Stimulated activated CD4-positive, alpha-beta T cell treated with anti-CD3 and anti-CD28 coated beads, Interleukin-4, amount 100 ng/mL, for 4 hours (primary cell): ENCODE measurements at places on chromosomes 4 and X.

DNA sequence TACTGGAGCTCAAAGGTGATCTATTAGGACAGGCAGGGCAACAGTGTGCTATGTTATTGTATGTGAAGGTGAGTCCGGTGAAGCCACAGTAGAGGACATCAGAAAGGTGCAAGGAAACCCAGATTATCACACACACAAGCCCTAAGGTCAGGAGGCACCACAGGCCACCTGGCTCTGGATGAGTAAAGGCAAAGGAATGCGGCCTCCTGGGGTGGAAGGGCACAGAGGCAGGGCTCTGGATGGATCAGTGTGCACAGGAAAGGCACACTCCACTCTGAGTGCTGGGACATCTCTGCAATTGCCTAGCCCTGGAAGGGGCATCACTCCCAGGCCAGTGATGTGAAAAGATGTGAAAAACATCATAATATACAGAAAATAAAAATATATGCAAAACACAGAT, 683.5 kb downstream of the TRIML1 start:
- no peak for DNase-seq

GRCh38 chr4:76305971-76306881, at the start of gene STBD1:
STBD1 (plus strand) TSS chr4:76306733; CDS start chr4:76306770, 37 bp downstream.
- peak; percentile 22 for DNase-seq

DNA sequence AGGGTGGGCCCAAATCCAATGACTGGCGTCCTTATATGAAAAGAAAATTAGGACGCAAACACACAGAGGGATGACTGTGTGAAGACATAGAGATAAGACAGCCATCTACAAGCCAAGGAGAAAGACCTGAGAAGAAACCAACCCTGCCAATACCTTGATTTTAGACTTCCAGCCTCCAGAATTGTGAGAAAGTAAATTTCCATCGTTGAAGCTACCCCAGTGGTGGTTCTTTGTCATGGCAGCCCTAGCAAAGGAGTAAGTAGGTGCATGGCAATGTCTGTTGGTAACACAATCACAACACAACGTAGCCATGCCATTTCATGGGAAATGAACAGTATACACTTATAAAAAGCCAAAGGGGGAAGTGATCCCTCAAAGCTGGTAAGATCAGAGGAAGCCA, 25.3 kb downstream of the SMIM20 start:
- no peak for DNase-seq

DNA sequence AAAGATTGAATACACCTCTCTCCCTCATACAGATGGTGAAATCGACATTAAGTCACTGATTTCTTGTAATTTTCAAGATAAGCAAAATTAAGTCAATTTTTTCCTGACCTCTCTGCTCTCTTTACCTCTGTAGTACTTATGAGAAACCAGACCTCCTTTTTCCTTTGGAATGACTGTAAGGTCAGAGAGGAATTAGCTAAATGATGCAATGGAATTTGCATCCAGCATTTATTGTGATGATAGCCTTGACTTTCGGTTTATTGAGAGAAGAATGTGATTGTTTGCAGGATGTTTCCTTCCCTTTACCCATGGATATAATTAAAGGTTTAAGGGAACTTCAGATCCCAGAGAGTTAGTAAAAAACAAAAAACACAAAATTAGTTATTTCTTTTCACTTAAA, 22.4 kb downstream of the STK26 start:
- no peak for DNase-seq

- no peak for DNase-seq
These were observed at the start of gene C1QTNF7 for GRCh38 chr4:15427701-15428100. C1QTNF7 (plus strand) TSS chr4:15428033; CDS start chr4:15435744, 7,711 bp downstream.

GRCh38 chr4:16194214-16194613, 32.1 kb downstream of the TAPT1 start:
- DNase-seq, result no peak

- DNase-seq, result peak; percentile 29
These were observed 569.3 kb upstream of the DIPK2B start for GRCh38 chrX:45769761-45770582.

- no peak for DNase-seq
These were observed 215.1 kb upstream of the GPC4 start for GRCh38 chrX:133630362-133630761.

- no peak for DNase-seq
These were observed 352.1 kb upstream of the GATB start for GRCh38 chr4:152112887-152113286.

GRCh38 chr4:14607578-14607977, 394.7 kb upstream of the CPEB2 start:
- no peak for DNase-seq

- DNase-seq, result no peak
These were observed 296.2 kb upstream of the AMOT start for GRCh38 chrX:113136836-113137235.

DNA sequence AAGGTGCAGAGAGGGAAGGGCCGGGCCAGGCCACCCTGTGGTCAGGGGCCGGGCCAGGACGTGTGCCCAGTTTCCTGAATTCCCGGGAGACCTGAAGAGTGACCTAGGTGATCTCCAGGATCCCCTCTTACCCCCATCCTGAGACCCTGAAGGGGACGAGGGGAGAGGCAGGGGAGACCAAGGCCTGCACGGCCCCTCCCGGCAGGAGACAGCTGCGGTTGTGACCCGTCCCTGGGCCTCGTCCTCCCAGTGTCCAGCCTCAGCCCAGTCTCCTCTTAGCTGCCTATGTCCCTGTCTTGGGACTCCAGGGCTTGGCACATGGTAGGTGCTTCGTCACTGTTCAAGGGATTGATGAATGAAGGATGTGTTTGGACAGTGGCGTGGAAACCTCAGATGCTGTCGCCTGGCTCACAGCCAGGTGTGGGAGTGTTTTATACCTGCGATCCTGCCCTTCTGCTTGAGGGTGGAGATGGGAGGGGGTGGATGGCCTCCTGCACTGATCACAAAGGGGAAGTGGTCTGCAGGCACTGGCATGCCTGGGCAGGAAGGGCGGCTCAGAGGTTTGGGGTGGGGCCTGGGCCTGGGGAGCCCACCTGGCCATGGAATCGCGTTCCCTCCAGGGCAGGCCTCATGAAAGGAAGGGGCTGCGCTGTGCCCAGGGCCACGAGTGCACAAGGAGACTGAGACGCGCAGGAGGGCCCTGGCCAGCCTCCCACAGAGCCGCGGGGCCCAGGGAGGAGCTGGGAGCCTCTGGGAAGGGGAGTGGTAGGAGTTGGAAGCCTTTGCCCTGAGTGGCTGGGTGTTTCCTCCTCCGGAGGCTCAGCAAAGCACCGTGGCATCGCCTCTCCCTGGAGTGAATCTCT, 6.9 kb downstream of the SH3TC1 start:
- no peak for DNase-seq

GRCh38 chr4:87541521-87541920, 12.3 kb upstream of the SPARCL1 start:
- no peak for DNase-seq

GRCh38 chr4:176002007-176002613, 63.5 kb upstream of the WDR17 start:
- DNase-seq, result no peak

DNA sequence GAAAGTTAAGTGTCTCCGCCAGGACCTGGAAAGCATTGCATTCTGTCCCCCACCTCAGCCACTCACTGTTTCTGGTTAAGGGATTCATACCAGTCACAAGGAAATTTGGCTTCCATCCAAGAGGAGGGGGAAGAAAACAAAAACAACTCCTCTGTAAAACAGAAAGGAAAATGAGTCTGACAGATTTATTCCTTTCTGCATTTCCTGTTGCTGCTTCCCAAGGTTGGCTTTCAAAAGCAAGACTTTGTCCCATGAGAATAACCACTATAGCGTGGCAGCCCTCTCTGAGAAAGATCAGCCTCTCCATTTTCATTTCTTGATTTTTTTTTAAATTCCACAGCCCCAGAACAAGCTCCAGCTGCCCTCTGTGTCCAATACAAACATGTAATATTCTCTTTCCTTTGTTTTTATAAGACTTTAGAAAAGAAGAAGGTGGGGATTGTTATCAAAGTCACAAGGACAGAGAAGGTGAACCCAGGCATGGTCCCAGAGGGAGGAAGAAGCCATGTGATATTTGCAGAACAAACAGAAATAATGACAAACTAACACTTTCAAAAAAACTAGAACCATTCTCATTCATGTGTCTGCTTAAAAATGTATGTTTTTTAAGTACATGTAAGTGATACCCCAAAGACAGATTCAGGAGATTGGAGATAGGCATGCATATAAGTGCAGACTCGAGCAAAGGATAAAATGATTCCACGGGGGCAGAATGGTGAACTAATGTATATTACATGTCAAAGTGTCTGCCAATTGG, 90.7 kb upstream of the DCLK2 start:
- no peak for DNase-seq

DNA sequence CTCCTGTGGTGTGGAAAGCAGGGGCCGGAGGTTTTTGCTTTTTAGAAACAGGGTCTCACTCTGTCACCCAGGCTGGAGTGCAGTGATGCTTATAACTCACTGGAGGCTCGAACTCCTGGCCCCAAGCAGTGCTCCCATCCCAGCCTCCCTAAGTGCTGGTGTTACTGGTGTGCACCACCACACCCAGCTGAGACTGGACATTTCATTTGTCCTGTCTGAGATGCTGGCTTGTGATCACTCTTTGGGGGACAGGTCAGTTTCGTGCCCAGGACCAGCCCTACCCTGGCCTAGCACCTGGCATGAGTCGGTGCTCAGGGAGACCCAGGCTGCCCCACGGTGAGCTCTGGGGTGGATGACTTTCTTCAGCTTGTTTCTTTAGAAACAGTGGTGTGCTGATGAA, 11.3 kb downstream of the PSAPL1 start:
- no peak for DNase-seq

- DNase-seq, result no peak
These were observed 116.6 kb upstream of the TENM3 start for GRCh38 chr4:182126603-182127002.

DNA sequence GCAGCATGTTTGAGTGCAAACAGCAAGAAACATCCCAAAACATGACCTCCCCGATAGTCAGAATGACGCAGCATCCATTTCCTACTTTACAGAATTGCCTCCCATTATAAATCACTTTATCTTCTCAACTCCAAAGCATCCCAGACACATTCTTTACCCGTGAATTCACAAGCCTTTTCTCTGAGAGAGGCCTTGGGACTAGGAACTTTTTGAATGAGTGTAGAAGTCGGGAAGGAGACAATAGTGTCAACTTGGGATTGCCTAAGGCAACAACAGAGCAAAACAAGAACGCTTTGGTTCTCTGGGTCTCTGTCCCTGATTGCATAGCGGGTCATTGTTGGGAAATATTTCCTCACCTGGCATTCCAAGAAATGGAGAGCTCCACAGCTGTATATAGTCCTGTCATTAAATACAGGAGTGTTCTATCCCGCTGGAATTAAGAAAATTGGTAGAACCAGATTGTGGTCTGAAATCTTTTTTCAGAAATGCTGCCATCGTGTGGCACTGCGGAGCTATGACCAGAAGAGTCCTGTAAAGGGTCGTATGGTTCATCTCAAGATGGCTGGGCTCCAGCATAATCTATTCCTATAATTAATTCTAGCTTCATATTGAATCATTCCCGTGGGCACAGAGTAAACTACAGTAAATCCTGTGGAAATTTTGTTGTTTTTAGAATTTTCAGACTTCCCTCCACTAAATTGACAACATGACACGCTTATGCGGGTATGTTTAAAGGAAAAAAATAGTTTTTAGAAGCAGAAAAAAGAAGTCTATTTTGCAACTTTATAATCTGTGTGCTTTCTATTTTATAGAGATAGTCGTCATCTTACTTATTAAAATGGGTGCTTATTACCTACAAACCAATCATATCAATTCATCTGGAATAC, 2.0 kb upstream of the SPP1 start:
- DNase-seq, result peak; percentile 27

GRCh38 chr4:152677117-152677516, 2.7 kb downstream of the TMEM154 start:
- no peak for DNase-seq

DNA sequence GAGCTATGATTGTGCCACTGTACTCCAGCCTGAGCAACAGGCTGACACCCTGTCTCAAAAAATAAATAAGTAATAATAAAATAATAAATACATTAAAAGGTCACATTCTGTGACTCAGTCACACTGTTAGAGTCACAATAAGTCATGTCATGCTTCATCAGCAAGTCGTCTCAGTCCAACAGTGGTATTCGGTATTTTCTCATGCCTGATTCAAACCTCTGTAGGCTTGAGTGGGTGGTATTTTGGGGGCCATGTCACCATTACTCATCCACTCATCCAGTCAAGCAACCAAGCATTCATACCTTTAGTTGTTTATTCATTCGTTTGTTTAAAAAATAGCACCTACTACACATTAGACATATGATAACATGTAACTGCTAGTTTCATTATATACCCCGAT, 46.9 kb downstream of the SUPT20HL2 start:
- no peak for DNase-seq

DNA sequence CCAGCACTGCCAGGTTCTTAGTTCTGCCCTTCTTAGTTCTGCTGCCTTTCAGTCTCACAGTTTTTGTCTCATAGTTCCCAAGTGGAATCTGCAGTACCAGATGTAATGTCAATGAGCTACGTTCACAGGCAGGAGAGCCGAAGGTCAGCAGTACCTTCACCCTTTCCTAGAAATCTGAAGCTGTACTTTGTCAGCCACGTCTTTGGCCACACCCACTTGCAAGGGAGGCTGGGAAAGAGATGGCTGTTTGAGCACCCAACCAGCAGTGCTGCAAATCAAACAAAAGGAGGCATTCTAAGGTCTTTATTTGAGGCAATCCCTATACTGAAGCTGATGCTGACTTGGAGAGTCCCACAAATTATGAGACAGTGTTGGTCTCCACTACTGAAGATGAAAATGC, 199.1 kb upstream of the NPY2R start:
- DNase-seq, result no peak

DNA sequence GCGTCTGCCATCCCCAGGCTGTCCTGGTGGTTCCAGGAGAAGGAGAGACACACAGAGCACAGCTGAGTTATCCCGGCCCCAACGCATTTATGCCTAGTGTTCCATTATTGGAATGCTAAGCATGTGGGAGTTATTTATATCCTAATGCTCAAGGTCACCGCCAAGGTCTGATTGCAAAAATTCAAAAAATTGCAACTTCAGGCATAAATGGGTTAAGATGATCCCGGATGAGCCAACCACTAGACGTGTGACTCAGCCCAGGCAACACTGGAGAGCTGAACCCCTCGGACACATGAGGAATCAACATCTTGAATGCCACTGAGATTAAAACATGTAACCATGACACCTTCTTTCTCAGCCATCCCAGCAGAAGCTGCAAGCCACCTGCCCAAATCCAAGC, 3.8 kb upstream of the ZCCHC4 start:
- no peak for DNase-seq

DNA sequence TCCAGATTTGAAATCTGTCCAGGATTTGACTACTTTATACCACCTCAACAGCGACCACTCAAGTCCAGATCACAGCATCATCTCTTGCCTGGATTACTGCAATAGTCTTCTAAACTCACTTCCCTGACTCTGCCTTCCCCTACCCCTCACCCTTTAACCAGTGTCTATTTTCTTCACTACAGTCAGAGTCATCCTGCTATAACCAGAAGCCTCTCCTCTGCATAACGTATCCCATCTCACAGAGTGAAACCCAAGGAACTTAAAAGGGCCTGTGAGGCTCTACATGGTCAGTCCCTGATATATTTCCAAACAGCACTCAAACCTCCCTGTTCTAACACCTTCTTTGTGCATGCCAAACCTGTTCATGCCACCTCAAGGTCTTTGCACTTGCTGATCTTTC, 40.7 kb upstream of the SCOC start:
- no peak for DNase-seq
